ENCODE measurements at places on chromosomes 13 and 19. TPM values are rescaled to one million over a fixed set of nuclear protein-coding genes. Genes with fewer than 3 reads are reported as not detected.

The PTGER1 gene
- total RNA-seq = 0.30 TPM

GRCh38 chr19:366205-366783 lies 21.7 kb upstream of the MIER2 start:
- H3K36me3 ChIP-seq = no peaks in the 10 kb centered on the region
- no peak for DNase-seq
- H3K4me3 ChIP-seq = no peak overlapping the region
- no peaks in the 10 kb centered on the region for H3K4me1 ChIP-seq
- H3K27ac ChIP-seq = no peak overlapping the region

GRCh38 chr19:18118420-18119012 lies 20.9 kb downstream of the MAST3 start:
- no peak for DNase-seq
- H3K4me3 ChIP-seq = peak overlapping the region; percentile 77
- H3K36me3 ChIP-seq = no peaks in the 10 kb centered on the region
- H3K4me1 ChIP-seq = no peaks in the 10 kb centered on the region
- H3K27me3 ChIP-seq = no peaks in the 10 kb centered on the region

- H3K27ac ChIP-seq = no peak overlapping the region
- no peak for DNase-seq
- no peaks in the 10 kb centered on the region for H3K27me3 ChIP-seq
- no peaks in the 10 kb centered on the region for H3K4me1 ChIP-seq
- no peaks in the 10 kb centered on the region for H3K36me3 ChIP-seq
These were observed 31.8 kb downstream of the PEX11G start for GRCh38 chr19:7456964-7457541.

DNA sequence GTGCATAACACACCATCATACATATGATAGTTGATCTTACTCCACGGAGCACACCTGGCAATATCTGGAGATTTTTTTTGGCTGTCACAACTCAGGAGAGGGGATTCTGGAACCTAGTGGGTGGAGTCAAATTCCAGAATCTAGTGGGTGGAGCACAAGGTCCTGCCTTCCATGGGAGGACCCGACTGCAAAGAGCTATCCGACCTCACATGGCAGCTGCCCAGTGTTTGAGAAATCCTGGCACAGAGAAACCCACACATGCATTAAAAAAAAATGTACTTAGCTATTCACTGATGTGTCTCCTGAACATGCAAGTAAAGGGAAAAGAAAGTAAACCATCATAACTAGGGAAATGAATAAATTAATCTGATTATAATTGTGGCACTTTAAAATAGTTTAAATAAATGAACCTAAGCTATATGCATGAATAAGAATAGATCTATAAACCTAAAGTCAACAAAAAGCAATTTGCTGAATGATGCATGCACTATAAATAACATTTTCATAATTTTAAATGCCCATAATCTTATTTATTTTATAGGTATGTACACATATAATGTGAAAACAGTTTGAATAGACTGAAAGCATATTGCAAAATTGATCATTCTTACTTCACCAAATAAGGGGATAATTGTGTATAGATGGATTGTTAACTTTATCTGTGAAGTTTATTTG lies 300.3 kb downstream of the MYO16 start:
- no peak overlapping the region for H3K27ac ChIP-seq
- H3K27me3 ChIP-seq = no peaks in the 10 kb centered on the region
- no peak for DNase-seq
- H3K4me3 ChIP-seq = no peak overlapping the region
- H3K36me3 ChIP-seq = no peaks in the 10 kb centered on the region

DNA sequence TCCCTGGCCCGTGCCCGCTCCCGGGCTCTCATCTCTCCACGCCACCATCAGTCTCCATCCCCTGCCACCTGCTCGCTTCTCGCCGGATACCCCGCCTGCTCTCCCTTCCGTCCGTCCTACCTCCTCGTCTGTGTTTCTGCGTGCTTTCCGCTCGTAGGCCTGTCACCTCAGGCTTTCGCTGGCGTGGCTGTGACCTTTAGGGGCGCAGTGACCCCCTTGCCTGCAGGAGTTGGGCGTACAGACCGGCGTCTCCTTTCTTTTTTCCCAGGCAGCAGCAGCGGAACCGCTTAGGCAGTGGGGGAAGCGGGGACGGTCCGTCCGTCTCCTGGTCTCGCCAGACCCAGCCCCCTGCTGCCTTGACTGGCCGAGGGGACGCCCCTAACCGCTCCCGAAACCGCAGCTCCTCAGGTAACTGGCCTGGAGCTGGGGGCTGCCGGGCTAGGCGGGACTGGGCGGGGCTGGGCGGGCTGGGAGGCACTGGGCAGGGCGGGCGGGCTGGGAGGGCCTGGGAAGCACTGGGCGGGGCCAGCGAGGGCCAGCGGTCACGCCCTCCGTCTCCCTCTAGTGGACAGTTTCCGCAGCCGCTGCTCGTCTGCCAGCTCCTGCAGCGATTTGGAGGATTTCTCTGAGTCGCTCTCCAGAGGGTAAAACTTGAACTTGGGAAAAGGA lies 6.3 kb downstream of the PGLYRP1 start:
- H3K4me1 ChIP-seq = no peaks in the 10 kb centered on the region
- peak; percentile 71 for DNase-seq
- peak overlapping the region; percentile 41 for H3K4me3 ChIP-seq
- peaks cover 13% of the 10 kb centered on the region for H3K27me3 ChIP-seq
- H3K27ac ChIP-seq = peak overlapping the region; percentile 22
- H3K36me3 ChIP-seq = no peaks in the 10 kb centered on the region

DNA sequence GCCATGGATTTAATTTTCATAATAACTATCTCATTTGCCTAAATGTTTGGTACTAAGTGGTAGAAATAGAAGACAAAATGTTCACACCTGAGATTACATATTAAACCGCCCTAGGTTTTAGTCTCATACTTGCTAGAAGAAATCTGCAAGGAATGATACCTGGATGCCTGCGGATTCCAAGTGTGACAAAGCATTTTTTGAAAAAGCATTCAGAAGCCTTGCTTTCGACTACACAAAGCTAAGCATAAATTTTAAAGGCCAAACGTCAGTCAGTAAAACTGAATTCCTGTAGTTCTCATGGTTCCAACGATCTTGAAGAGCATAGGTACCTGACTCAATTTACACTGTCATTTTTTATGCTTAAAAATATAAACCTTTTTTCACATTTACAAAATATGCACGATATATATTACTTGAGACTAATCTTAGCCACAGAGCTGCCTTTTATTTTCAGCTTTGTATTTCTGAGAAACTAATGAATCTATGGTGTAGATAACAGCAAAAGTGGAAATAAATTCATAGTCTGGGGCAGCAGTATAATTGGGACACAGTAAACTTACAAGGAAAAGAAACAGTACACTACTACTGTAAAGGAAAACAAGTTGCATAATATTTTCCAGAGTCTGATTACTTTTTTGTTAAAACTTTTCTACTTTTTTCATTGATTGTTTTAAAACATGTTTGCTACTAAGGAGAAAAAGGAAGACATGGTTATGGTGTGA lies 1.2 kb upstream of the LRRC63 start:
- no peaks in the 10 kb centered on the region for H3K36me3 ChIP-seq
- H3K4me3 ChIP-seq = peak overlapping the region; percentile 35
- DNase-seq = no peak
- no peak overlapping the region for H3K27ac ChIP-seq

DNA sequence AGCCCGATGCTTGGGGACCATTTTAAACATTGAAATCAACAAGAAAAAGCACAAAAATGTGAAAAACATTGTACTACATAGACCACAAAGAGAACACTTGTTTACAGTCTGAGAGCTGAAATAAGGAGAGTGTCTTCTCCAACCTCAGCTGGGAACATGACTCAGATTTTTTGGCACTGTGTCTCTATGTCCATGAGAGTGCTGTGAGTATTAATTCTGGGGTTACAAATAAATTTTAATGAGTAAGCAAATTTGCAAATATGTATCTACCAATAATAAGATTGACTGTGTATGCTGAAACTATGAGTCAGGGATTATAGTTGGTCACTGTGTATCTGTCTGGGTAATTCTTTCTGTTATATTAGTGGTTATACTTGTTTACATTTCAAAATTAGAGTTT lies 174.0 kb downstream of the DCT start:
- no peak overlapping the region for H3K27ac ChIP-seq
- H3K4me1 ChIP-seq = no peaks in the 10 kb centered on the region
- H3K36me3 ChIP-seq = no peaks in the 10 kb centered on the region
- DNase-seq = no peak
- no peaks in the 10 kb centered on the region for H3K27me3 ChIP-seq

DNA sequence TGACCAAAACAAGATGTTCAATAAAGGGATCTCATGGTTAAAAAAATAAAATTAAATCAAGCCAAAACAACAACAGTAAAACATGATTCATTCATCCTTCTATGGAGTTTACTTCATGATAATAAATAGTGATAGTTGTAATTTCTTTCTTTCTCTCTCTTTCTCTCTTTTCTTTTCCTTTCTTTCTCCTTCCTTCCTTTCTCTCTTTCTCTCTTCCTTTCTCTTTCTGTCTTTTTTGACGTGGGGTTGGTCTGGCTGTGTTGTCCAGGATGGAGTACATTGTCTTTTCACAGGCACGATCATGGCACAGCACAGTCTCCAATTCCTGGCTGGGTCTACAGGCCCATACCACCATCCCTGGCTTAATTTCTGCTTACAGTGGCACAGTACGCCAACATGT lies 29.1 kb upstream of the PCCA start:
- H3K4me3 ChIP-seq = no peak overlapping the region
- no peaks in the 10 kb centered on the region for H3K4me1 ChIP-seq
- no peak for DNase-seq

DNA sequence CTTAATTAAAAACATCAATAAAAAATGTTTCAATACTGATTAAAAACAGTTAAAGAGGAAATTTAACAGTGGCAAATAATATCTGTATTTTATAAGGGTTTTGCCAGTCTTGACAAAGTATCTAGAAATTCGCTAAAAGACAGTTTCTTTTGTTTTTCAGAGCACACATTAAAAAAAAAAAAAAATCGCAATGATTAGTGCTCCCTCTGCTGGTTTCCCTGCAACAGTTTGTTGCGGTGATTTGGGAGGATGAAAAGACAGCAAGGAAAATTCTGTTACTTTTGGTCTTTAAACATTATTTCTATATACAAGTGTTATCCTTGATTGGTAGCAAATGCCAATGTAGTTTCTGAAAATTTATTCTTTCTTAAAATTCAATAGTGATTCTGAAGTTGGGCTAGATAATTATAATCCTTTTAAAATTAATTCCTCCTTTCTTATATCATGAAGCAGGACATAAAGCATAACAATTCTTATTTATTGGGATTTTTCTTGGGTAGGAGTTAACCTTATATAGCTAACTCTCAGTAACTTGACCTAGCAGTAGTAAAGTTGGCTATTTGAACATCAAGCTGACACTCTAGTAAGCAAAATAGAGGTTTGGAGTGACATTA lies 23.1 kb upstream of the SPRY2 start:
- no peak for DNase-seq
- H3K27ac ChIP-seq = no peak overlapping the region
- H3K4me1 ChIP-seq = no peaks in the 10 kb centered on the region
- H3K4me3 ChIP-seq = peak overlapping the region; percentile 7

DNA sequence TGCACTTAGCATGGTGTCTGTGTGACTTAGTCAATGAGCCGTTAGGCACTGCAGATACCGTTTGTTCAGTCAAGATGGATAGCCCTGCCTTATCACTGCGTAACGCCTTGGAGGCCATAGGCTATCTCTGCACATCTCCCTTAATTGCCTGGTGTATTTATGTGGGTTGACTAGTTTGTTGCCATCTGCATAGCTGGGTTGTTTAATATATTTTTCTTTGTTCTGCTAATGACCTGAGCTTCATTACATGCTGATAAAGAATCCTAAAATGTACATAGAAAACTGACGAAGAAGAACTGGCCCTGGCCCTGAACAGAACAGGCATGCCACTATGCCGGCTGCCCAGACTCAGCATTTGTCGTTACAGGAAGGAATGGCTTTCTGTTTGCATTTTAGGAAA lies 297.8 kb downstream of the SHISA2 start:
- H3K27me3 ChIP-seq = no peaks in the 10 kb centered on the region
- no peak overlapping the region for H3K27ac ChIP-seq
- no peak overlapping the region for H3K4me3 ChIP-seq
- H3K4me1 ChIP-seq = no peaks in the 10 kb centered on the region
- no peak for DNase-seq

The FPR3 gene
- total RNA-seq = 1.2 TPM

- H3K4me3 ChIP-seq = peak overlapping the region; percentile 52
- no peaks in the 10 kb centered on the region for H3K27me3 ChIP-seq
- DNase-seq = no peak
These were observed 56.4 kb downstream of the ZNF568 start for GRCh38 chr19:36972571-36972970.

- no peaks in the 10 kb centered on the region for H3K4me1 ChIP-seq
- H3K36me3 ChIP-seq = no peaks in the 10 kb centered on the region
- DNase-seq = no peak
- peak overlapping the region; percentile 63 for H3K27ac ChIP-seq
- H3K27me3 ChIP-seq = no peaks in the 10 kb centered on the region
These were observed 36.3 kb downstream of the SMIM24 start for GRCh38 chr19:3443840-3444694.

DNA sequence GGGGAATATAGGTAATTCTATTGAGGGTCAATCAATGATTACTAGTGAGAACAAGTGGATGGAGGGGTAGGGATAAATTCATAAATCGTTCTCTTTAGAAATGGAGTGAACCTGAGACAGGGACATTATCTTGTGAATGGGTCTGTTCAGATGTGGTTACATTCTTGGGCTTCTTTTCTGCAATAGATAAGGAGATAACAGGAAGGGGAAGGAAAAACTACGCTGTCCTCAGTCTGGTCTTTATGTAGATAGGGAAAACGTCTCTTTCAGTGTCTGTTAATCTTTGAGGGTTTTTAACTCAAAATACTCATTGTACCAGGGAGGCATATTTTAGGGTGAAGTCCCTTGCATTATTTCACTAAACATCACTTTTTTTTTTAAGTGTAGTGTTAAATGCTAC lies 266.7 kb upstream of the MAB21L1 start:
- no peak overlapping the region for H3K4me3 ChIP-seq
- no peak overlapping the region for H3K27ac ChIP-seq
- no peaks in the 10 kb centered on the region for H3K27me3 ChIP-seq
- DNase-seq = no peak

DNA sequence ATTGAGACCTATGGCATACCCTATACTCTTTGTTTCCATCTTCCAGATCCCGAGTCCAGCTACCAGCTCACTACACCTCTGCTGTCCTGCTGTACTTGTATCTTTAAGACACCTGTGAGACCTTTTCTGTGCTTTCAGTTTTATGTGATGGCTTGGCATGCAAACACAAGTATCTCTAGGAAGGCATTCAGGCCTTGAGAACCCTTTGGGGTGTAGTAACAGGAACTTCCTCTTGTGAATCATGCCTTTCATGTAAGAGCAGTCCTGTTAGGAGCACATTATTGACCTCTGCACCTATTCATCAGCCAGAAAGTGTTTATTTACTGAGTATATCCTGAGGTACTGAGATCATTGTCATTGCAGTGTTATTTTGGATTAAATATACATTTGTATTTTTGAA lies 87.0 kb upstream of the HTR2A start:
- H3K36me3 ChIP-seq = no peaks in the 10 kb centered on the region
- no peaks in the 10 kb centered on the region for H3K4me1 ChIP-seq
- H3K27me3 ChIP-seq = no peaks in the 10 kb centered on the region
- DNase-seq = no peak
- no peak overlapping the region for H3K27ac ChIP-seq
- no peak overlapping the region for H3K4me3 ChIP-seq
